ENCODE measurements at places on chromosomes 16 and 17.

GRCh38 chr16:28188085-28188916 is 23.5 kb downstream of the XPO6 start:
- DNase-seq: no peak

- DNase-seq: no peak
Observed at GRCh38 chr16:73304008-73304774, 256.3 kb upstream of the ZFHX3 start.

DNA sequence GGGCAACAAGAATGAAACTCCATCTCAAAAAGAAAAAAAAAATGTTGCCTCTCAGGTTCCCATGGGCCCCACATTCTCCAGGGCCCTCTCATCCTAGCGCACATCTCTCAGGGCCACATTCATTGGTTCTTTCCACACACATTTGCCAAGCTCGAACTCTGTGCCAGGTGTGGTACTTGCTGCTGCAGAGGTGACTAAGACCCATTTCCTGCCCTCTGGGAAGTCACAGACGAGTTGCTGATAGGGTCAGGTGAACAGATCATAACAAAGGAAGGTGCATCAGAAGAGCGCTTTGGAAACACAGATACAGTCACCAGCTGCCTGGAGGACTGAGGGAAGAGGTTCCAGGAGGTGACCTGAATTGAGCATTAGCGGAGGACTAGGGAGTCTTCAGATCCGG is 1.0 kb downstream of the GSDMA start:
- DNase-seq: no peak

GRCh38 chr16:87324411-87325275 is 7.5 kb upstream of the C16orf95 start:
- peak; percentile 47 for DNase-seq

DNA sequence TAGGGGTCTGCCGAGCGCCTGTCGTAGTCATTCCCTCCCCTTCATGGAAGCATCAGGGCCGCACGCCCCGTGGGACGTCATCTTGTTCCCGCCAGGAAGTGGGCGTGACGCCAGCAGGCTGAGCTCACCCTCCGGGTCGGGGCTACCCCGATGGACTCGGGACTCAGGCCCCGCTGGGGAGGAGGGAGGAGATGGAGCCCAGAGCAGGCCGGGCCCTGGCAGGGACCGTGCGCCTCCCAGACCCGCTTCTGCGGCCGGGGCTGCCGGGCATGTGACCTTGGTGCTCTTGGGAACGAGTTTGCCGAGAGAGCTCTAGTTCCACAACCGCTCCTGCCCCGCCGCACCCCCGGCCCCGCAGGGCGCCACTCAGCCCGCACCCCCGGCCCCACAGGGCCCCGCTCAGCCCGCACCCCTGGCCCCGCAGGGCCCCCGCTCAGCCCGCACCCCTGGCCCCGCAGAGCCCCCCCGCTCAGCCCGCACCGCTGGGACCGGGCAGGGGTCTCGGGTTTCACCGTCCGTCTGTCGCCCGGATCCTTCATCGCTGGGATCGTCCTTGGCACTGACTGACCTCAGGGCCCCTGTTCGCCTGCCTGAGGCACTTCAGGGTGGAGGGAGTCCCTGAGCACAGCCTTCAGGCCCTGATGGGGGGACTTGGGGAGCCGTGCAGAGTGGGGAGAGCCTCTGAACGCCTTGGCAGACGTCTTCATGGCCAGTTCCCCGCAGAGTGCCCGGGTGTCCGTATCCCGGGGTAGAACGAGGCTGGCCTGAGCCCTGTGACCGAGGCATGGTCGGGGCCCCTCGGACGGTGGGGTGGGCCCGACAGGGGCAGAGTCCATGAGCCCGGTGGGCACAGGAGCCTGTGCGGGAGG is 5.8 kb downstream of the CACNA1H start:
- no peak for DNase-seq

DNA sequence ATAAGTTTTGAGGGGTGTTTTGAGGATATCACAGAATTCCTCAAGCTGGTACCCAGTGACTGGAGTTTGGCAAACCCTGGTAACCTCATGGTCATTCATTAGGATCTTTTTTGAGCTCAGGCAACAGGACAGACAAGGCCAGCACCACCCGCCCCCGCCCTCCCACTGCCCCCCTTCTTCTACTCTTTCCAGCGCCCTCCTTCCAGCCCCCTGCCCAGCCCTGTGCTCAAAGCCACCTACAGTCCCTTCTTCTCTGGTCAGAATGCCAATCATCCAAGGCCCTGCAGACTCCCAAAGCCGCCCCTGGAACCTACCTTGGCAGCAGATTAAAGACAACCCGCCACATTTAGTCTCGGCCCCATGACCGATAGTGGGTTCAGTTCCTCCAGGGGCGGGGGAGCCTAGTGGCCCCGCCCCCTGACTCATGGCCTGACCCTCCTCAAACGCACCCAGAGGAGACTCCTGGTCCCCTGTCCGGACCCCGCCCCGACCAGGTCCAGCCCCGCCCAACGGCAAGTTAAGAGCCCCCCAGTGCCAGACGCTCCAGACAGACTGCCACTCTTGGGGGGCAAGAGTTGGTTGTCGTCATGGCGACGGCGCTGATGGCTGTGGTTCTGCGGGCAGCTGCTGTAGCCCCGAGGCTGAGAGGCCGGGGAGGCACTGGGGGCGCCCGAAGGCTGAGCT is at the start of gene NAGS:
TSS of gene NAGS (plus strand) at position 546 of the 684 bp plus-strand sequence. CDS start at position 588, 42 bp downstream.
- DNase-seq: peak; percentile 32

GRCh38 chr17:49994085-49995054 is 654 bp downstream of the DLX3 start:
- DNase-seq: no peak

DNA sequence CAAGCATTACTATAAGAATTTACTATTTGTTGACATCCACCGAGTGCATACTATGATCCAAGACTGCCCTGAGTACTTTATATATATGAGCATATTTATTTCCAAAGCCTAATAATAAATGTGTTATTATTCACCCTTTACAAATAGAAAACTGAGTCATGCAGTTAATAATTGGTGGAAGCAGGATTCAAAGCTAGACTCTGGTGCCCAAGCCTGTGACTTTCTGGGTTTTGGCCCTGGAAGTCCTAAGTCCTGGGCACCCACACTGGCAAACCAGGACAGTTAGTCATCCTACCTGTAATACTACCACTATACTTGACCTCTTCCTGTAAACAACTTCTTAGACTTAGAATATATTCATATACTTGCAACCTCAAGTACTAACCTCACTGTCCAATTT is 257.4 kb upstream of the IRX5 start:
- DNase-seq: no peak

GRCh38 chr17:74426551-74427047 is 5.3 kb upstream of the GPRC5C start:
- DNase-seq: no peak

- no peak for DNase-seq
Observed at GRCh38 chr17:50847566-50847965, 12.2 kb downstream of the WFIKKN2 start.

DNA sequence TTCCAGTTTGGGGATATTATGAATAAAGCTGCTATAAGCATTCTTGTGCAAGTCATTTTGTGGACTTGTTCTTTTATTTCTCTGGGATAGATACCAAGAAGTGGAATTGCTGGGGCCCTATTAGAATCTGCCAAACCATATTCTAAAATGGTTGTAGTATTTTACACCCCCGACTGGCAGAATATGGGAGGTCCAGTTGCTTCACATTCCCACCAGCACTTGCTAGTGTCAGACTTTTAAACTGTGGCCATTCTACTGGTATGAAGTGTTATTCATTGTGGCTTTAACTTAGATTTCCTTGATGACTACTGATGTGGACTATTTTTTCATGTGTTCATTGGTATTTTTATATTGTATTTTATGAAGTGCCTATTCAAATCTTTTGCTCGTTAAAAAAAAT is 18.1 kb upstream of the NUP93 start:
- no peak for DNase-seq

DNA sequence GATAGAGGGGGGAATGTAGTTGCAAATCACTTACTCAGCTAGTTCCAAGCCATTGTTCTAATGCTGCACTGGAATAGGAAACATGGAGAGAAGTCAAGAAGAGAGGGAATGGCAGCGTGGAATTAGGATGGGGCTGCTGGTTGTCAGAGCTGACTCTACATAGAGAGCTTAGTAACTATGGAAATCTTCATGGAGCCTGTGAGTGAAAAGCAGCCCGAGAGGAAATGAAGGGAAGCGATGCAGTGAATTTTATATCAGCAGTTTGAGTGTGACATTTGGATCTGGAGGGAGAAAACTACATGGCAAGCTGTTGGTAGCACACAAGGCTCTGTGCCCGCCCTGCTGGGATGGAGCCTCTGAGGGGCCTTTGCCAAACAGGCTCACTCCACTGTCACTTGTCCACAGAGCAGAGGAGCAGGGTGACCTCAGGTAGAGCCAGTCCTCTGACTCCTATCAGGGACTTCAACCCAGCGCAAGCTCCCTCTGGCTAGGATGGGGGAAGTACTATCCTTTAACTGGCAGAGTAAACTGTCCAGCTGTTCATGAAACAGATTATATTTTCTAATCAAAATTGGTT is 27.9 kb upstream of the PMFBP1 start:
- DNase-seq: no peak

DNA sequence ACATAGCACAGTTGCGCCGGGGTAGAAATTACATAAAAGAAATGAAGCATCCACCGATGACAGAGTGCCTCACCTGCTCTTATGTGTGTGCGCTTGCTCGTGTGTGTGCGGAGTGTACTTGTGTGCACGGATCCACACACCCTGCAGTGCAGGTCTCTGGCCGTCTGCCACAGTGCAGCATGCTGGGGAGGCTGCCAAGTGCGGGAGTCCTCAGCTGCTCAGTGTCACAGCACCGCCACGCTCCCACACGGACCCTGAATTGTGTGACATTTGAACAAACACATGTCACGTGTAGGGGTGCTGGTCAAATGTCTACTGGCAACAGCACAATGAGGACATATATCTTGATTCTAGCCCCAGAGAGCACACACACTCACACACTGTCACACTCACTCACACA is 243.0 kb upstream of the MYOCD start:
- DNase-seq: no peak

DNA sequence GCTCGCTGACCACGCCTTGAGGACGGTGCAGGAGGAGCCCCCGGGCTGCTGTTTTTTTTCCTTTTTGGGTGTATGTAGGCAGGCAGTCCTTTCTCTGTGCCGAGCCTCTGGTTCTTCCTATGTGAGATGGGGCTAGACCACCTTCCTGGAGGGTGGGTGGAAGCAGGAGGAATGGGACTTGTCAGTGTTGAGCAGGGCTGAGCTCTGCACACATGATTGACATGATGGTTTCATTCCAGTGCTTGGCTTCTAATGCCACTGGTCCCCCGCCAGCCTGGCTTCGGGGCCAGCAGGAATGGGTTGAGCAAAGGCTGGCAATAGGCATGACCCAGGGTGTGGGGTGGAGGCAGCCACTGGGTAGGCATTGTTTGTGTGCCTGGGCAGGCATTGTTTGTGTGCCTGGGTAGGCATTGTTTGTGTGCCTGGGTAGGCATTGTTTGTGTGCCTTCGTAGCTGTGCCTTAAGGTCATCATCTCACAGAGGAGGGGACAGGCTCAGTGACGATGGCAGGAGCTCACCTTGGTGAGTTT is 14.2 kb upstream of the ADCY7 start:
- DNase-seq: no peak

DNA sequence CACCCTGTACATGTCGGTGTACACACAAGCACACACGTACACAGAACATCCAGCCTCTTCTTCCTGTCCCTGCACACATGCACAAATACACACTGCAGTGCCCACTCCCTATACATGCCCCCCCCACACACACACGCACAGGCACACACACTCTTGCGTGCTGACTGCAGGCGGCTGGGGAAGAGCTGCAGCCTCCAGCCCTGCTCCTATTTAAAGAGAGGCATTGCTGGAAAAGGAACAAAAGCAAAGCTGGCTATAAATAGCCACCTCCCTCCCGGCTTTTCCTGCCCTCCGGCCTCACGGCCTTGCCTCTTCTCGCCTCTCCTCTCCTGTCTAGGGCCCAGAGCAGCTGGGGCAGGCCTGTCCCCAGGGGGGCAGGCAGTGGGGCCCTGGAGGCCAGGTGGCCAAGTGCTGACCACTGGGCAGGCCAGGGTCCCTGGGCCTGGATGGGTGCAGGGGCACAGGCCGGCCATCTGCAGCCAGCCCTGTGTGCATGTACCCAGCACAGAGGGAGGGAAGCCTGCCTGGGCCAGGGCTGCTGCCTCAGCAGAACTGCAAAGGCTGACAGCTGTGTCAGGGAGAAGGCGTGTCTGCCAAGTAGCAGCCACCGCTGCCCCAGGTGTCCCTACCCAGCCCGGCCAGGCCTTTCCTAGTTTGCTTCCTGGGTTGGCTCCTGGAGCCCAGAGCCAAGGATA is 25.4 kb downstream of the RTN4RL1 start:
- DNase-seq: no peak

- no peak for DNase-seq
Observed at GRCh38 chr17:57624386-57624785, 120.7 kb downstream of the CCDC182 start.

- DNase-seq: no peak
Observed at GRCh38 chr16:69633375-69633774, 67.6 kb downstream of the NFAT5 start.

DNA sequence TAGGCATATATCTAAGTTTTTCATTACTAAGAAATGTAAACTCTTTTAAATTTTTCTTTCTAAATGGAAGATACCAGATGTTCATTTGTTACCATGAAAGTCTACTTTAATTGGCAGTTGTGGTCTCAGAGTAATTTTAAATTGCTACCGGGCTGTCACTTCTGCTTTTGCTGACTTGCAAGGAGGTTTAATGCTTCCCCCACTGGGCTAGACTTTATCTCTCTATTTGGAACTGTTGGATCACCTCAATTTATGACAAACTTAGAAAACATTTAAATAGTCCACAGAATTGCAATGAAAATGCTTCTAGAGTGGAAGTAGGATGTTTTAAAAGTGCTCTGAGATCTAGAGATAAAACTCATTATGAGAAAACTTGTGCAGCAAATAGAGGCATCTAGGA is 479.8 kb upstream of the GOT2 start:
- no peak for DNase-seq

- no peak for DNase-seq
Observed at GRCh38 chr17:75047398-75048098, 523 bp downstream of the KCTD2 start.

DNA sequence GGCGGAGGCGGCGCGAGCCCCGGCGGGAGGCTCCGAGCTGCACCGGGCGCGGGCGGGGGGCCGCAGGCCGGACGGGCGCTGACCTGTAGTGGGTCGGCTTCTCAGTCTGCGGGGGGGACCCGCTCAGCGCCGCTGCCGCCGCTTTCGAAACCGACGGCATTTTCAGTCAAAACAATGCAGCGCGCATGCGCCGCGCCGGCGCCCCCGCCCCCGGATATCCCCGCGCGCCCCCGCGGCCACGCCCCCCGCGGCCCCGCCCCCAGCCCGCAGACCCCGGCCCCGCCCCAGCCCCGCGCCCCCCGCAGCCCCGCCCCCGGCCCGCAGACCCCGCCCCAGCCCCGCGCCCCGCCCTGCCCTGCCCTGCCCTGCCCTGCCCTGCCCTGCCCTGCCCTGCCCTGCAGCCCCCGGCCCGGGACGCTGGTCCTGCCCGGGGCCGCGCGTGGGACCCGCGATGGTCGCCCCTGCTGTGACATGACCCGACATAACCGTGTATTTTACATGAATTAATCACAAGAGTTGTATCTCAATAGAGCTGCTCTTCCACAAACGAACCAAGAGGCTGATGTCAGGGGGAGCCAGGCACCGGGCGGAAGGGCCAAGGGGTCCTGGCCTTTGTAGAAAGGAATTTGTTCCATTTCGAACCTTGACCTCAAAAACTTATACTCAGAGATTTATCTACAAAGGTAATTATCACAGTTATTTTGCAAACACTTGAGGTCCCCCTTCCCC is at the start of gene UNKL:
TSS of gene UNKL (minus strand) at position 173 of the 729 bp plus-strand sequence. CDS start at position 160, 13 bp downstream.
- DNase-seq: peak; percentile 84

- no peak for DNase-seq
Observed at GRCh38 chr16:19168371-19169081, 486 bp downstream of the SYT17 start.

Measured in T-cell (primary cell).